ENCODE measurements at places on chromosomes 1 and 21.

DNA sequence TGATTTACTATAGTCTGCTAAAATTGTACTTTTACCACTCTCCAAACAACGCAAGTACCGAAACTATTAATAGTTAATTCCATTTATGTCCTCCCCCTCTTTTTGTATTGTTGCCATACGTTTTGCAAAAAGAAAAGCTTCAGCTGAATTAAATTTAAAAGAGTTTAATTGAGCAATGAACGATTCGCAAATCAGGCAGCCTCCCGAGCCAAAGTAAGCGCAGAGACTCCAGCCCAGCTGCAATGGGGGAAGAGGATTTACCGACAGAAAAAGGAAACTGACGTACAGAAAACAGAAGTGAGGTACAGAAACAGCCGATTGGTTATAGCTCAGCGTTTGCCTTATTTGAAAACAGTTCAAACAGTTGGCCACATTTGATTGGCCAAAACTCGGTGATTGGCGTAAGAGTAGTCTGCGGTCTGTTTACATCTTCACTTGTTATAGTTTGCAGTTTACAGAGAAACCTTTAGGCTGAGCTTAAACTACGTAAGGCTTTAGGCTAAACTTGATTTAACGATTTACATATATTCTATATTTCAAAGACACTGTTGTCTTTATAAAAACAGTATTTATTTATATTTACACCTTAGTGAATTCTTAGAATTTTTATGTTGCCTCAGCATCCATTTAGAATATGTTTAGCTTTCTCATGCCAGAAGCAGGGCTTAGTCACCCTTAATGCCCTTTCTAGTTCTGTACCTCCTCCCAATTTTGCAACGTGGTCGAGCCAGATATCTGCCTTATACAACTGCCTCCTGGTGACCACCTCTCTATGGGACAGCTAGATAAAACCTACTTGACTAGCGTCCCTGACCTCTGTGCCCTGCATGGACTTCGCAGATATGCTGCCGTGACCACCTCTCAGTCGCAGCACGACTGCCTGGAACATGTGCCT lies 23.8 kb downstream of the CR1 start:
- no peak for DNase-seq

DNA sequence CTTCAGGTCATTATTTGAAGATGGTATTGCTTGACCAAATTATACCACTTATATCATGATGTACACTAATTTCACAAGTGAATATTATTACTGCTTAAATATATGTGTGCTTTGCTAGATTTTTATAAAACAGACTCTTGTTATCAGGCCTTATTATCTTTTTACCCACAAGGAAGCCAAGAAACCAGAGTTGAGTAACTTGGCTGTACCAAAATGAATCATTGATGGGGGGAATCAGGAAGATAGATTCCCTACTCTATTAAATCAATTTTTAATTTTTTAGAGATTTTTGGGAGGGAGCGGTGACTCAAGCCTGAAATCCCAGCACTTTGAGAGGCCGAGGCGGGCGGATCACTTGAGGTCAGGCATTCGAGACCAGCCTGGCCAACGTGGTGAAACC lies 16.0 kb upstream of the SCCPDH start:
- DNase-seq: no peak

DNA sequence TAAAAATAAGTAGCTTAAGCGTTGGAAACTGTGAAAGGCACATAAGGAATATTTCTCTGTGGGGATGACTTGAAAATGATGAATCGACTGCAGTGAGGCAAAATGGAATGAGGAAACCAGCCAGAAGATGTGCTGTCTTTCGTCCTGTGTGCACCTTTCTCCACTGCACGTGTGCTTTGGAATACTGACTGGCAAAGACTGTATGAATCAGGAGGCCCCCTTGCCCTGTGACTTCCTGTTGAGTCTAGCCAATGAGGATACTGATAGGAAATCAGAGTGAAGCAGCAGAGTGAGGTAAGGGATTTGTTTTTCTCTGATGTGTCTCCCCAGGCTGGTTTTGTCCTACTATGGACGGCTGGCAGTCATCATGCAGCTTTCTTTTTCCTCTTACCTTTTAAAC lies 118.2 kb upstream of the ADGRL4 start:
- no peak for DNase-seq

DNA sequence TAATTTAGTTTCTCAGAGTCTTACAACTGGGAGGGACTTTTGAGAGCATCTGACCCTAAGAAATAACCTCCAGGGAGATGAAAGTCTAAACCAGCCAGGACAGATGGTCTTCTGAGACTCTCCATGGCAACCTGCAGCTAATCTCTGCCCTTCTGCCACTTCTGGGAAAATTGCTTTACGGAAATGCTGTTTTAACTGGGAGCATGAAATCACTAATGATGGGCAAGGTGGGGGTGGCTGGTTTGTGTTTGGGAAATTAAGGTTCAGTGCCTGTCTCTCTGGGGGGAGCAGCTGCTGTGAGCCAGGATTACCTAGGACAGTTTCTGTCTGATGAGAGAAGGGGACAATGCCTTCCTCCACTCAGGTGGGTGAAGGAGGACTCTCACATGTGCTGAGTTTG lies 33.2 kb downstream of the ROR1 start:
- no peak for DNase-seq

DNA sequence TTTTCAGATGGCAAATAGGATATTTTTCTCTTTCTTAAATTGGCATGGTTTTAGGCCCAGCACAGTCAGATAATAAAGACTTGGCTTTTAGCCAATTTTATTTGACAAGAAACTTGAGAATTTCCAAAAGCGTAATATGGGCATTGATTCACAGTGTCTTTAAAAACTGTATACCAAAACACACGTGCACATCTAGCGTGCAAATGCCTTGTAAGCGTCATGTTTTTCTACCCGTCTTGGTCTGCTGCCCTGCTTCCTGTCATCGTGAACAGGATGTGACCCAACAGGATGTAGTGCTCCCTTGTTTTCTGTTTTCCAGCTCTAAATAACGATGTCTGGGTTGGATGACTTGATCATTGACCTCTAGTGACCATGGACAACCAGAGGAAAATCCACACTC lies 24.7 kb upstream of the SLC44A3 start:
- no peak for DNase-seq

Measured in CD4-positive, alpha-beta T cell treated with Interleukin-15 for 4 hours (primary cell).